Adipocyte (in vitro differentiated cells): ENCODE measurements at places on chromosomes 7 and 10.

DNA sequence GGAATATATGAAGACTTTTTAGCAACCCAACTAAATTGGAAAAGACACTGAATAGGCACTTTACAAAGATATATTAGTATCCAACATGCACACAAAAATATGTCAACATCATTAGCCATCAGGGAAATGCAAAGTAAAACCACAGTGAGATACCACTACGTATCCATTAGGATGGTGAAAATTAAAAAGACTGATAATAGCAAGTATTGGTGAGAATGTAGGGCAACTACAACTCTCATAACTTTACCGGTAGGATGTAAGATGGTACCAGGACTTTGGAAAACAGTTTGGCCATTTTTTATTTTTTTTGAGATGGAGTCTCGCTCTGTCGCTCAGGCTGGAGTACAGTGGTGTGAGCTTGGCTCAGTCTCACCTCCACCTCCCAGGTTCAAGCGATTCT is 13.7 kb upstream of the CCNY start:
- no peak for DNase-seq

DNA sequence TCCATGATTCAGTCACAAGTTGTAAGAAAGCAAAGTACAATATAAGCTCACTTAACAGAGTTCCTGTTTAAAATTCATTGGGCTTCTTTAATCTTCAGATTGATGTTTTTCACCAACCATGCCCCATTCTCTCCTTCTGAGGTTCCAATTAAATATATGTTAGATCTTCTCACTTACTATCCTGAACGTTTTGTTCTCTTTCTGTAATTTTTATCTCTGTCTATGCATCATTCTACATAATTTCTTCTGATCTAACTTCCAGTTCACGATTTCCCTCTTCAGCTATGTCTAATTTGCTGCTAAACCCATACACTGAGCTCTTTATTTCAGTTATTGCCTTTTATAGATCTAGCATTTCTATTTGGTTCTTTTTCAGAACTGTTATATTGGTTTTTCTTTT is 28.0 kb upstream of the SPOCK2 start:
- DNase-seq, result no peak

- no peak for DNase-seq
Observed at GRCh38 chr7:45235905-45236304, 78.3 kb downstream of the RAMP3 start.

DNA sequence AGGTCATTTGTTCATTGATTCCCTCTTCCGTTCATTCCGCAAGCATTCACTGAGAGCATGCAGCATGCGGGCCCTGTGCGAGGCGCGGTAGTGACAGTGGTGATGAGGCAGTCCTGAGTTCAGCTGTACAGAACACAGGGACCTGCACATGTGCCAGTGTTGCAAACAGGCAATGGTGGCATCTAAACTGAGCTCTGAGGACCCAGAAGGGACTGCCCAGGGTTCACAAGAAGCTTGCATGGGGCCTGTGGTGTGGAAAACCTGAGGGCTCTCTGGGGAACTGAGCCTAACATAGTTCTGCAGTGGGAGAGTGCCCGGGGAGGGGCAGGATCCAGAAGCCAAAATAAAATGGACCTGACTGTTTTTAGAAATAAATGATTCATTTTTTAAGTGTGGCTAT is 13.2 kb downstream of the ZNF488 start:
- no peak for DNase-seq

- DNase-seq, result no peak
Observed at GRCh38 chr7:120097774-120098173, 175.2 kb upstream of the KCND2 start.

GRCh38 chr7:118870187-118870586 is 645.7 kb downstream of the ANKRD7 start:
- DNase-seq, result no peak
